ENCODE measurements at places on chromosomes 4 and X.

DNA sequence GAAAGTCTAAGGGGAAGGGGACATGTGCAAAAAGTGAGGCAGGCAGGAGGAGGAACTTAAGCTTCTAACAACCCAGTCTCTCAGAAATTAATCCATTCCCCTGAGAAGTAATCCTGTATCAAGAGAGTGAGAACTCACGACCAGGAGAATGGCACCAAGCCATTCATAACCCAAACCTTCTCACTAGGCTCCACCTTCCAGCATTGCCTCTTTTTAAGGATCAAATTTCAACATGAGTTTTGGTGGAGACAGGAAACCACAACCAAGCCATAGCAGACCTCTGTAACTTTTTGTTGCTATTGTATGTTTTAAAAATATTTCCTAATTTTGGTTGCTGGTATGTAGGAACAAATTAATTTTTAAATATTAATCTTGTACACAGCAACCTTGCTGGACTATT, 32.8 kb downstream of the PASD1 start:
- no peak for DNase-seq

DNA sequence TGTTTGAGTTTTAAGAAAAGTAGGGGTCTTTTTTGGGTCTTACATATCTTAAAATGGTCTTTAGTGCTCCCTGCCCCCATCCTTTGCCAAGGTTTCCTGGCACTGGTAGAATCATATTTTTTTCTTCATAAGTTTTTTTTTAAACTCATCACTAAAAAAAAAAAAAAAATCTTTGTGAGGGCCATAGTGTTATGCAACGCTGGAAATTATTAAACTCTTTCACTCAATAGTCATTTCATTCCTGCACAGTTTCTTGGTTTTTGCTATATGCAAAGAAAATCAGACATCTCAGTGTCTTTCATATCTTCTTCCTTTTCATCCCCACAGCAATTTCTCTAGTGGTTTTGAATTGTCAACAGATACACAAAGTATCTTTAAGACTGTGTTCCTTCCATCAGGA, 95.6 kb downstream of the TMA16 start:
- no peak for DNase-seq

GRCh38 chr4:106312377-106312776, 3.6 kb downstream of the TBCK start:
- DNase-seq, result no peak

DNA sequence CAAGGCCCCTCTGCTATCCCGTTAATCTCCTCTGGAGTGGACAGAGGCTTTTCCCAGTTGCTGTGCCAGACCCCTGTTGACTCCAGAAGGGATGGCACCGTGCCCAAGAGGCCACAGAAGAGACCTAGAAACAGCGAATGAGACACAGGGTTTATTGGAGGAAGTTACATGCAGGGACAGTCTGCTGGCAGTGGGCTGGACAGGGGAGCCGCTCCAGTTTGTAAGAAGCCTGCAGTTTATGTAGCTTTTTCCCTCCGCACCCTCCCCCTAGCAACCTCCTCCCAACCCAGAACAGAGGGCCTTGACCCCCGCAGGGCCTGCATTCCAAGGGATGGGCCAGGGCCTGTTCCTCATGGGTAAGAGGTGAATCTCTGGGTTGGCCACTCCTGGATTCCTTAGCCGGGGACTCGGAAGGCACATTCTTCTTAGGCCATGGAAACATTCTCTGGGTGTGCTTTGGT, 216.8 kb upstream of the PSAPL1 start:
- no peak for DNase-seq

GRCh38 chr4:109494563-109494962, 60.9 kb downstream of the SEC24B start:
- no peak for DNase-seq

Data from NK-92 treated with Interleukin-12 subunit alpha and Interleukin-12 subunit beta, amount 100 ng/mL, for 24 hours (cell line).